ENCODE measurements at places on chromosomes 12 and 14. TPM values are rescaled to one million over a fixed set of nuclear protein-coding genes. Genes with fewer than 3 reads are reported as not detected.
A peak's percentile ranks its signal among the peaks of the same experiment; 100 is the strongest.

The CACNA2D4 gene
- 23.4 TPM for total RNA-seq

The REP15 gene
- not detected for total RNA-seq

The GPR65 gene
- total RNA-seq = 9.3 TPM

The SNAPC1 gene
- total RNA-seq = 4.1 TPM

The CISTR gene
- not detected for total RNA-seq

The TSPAN8 gene
- total RNA-seq = not detected

DNA sequence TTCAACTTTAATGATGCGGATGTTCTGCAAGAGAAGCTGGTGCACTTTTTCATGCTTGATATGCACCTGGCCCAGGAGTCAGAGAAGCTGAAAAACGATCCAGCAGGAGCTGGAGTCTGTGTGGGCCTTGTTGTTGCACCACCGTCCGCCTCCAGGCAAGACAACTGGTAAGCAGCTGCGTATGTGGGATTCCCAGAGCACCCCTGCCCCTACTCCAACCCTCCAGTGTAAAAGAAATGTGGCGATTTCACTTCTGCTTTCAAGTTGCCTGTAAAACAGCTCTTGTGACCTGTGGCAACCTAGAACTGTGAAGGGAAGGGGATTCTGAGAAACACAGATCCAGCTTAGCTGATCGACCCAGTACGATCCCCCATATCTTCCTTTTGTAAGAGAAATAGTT, 154.1 kb upstream of the PELI2 start:
- H3K36me3 ChIP-seq = no peaks in the 10 kb centered on the region
- H3K27ac ChIP-seq = no peak overlapping the region
- no peaks in the 10 kb centered on the region for H3K4me1 ChIP-seq
- no peak overlapping the region for H3K4me3 ChIP-seq
- H3K27me3 ChIP-seq = no peaks in the 10 kb centered on the region

DNA sequence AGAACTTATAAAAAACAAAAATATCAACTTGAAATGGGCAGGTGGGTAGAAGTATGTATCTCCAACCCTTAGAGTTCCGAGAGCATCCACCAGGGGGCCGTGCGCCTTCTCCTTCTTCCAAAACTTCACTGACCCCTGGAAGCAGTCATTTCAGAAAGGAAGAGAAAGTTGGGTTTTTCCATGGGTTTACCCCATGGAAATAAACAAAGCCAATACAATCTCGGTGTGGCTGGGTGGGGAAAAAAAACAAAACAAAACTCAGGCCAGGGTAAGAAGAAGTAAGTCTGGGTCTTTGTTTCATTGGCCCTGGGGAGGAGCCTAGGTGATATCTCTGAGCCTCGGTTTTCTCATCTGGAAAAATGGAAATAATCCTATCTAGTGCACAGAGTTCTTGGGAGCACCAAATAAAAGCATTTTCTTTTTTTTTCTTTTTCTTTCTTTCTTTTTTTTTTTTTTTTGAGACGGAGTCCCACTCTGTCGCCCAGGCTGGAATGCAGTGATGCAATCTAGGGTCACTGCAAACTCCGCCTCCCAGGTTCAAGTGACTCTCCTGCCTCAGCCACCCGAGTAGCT, 33.6 kb upstream of the HNF1A start:
- DNase-seq = peak; percentile 40
- no peaks in the 10 kb centered on the region for H3K27me3 ChIP-seq
- no peak overlapping the region for H3K27ac ChIP-seq
- no peaks in the 10 kb centered on the region for H3K4me1 ChIP-seq

GRCh38 chr12:10501030-10501429, 4.7 kb upstream of the EIF2S3B start:
- no peaks in the 10 kb centered on the region for H3K27me3 ChIP-seq
- H3K36me3 ChIP-seq = no peaks in the 10 kb centered on the region
- no peak for DNase-seq
- H3K27ac ChIP-seq = no peak overlapping the region
- no peaks in the 10 kb centered on the region for H3K4me1 ChIP-seq

DNA sequence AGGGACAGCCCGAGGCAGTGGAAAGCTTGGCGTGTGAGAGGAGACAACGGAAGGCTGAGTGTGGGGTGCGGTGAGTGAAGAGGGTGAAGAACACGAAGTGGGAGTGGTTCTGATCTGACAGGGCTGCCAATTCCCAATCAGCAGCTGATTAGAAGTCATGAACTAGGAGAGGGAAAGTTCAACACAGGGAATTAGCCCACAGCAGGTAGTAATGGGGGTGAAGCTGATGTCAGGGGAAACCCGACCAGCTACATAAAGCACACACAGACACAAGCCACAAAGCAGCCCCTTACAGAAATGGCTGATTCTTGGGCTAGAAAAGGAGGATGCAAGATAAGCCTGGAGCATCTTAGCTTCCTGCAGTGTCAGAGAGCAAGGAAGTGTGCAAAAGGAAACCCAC, 47.5 kb upstream of the TCL1A start:
- no peak overlapping the region for H3K27ac ChIP-seq
- no peak for DNase-seq
- no peak overlapping the region for H3K4me3 ChIP-seq
- H3K36me3 ChIP-seq = no peaks in the 10 kb centered on the region
- H3K27me3 ChIP-seq = no peaks in the 10 kb centered on the region

DNA sequence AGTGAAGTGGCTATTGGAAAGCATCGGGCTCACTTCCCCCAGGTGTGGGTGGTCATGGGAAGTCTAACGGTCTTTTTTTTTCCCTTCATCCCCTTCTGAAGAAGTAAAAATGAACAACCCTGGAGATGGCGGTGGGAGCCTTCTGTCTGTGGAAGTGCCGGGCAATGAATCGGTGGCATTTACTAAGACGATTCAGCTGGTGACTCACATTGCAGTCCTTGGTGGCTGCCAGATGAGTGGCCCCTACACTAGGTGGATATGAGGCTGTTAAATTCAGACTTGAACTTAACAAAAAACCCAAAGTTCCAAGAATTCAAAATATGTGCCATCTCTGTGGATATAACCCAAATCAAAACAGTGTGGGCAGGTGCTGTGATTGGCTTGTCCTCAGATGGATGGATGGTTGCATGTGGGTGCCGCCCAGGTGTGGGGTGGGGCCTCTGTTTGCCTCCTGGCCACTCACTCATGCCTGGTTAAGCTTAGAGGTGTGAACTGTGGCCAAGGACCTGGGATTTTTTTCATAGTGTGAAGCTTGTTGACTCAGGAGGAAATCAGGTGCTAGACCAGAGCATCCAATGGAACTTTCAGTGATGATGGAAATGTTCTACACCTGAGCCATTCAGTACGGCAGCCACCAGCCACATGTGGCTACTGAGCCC, 176.7 kb upstream of the NOS1 start:
- no peak for DNase-seq
- H3K4me3 ChIP-seq = no peak overlapping the region
- no peaks in the 10 kb centered on the region for H3K4me1 ChIP-seq

- no peaks in the 10 kb centered on the region for H3K36me3 ChIP-seq
- H3K27ac ChIP-seq = no peak overlapping the region
- no peak for DNase-seq
- H3K27me3 ChIP-seq = no peaks in the 10 kb centered on the region
- no peak overlapping the region for H3K4me3 ChIP-seq
Measured at GRCh38 chr12:78406828-78407227, 457.7 kb upstream of the SYT1 start.

- no peaks in the 10 kb centered on the region for H3K36me3 ChIP-seq
- no peak overlapping the region for H3K4me3 ChIP-seq
Measured at GRCh38 chr12:59186451-59186850, 266.1 kb upstream of the LRIG3 start.

- peaks cover 4% of the 10 kb centered on the region for H3K4me1 ChIP-seq
- DNase-seq = no peak
- H3K4me3 ChIP-seq = no peak overlapping the region
- no peaks in the 10 kb centered on the region for H3K27me3 ChIP-seq
- no peak overlapping the region for H3K27ac ChIP-seq
Measured at GRCh38 chr12:27336282-27336653, 3.6 kb downstream of the BMAL2 start.

DNA sequence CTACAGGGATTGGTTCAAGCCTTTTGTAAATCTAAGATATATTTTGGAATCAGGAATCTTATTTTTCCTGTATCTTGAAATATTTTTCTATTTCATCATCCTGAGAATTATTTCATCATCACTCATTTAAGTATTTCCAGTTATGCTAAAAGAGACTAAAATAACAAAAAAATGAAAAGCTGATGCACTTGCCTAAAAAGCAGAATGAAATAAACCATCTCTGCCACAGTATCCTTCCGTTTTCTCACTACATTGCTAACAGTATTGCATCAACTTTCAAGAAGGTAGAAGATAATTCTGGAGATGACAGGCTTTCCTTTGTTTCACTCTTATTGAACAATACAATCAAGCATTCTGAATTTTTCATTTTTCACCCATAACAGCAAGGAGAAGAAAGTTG, 31.1 kb upstream of the EIF5 start:
- no peak overlapping the region for H3K27ac ChIP-seq
- no peaks in the 10 kb centered on the region for H3K4me1 ChIP-seq
- H3K27me3 ChIP-seq = no peaks in the 10 kb centered on the region
- H3K4me3 ChIP-seq = no peak overlapping the region
- no peaks in the 10 kb centered on the region for H3K36me3 ChIP-seq

DNA sequence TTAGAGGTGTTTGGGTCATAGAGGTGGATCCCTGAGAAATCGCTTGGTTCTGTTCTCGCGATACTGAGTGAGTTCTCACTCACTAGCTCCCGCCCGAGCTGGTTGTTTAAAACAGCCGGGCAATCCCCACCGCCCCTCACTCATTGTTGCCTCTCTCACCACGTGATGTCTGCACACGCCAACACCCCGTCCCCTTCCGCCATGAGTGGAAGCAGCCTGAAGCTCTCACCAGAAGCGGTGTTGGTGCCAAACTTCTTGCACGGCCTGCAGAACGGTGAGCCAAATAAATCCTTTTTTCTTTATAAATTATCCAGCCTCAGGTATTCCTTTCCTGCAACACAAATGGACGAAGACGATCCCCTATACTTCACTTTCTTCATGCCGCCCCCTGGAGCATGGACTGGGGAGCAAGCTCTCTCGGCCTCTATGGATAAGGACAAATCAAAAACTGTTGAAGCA, 45.4 kb upstream of the CCND2 start:
- DNase-seq = no peak
- no peaks in the 10 kb centered on the region for H3K36me3 ChIP-seq
- no peak overlapping the region for H3K4me3 ChIP-seq
- H3K4me1 ChIP-seq = no peaks in the 10 kb centered on the region
- H3K27me3 ChIP-seq = no peaks in the 10 kb centered on the region
- H3K27ac ChIP-seq = no peak overlapping the region

DNA sequence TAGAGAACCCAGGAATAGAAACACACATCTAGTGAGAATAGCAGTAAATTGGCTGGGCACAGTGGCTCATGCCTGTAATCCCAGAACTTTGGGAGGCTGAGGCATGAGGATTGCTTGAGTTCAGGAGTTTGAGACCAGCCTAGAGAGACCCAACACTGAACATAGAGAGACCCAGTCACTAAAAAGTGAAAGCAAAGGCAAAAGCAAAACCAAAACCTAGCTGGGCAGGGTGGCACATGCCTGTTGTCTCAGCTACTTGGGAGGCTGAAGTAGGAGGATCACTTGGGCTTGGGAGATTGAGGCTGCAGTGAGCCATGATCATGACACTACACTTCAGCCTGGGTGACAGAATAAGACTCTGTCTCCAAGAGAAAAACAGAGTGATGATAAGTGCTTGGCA, 37.5 kb upstream of the MIS18BP1 start:
- H3K27me3 ChIP-seq = no peaks in the 10 kb centered on the region
- H3K4me3 ChIP-seq = no peak overlapping the region
- no peaks in the 10 kb centered on the region for H3K36me3 ChIP-seq
- H3K4me1 ChIP-seq = no peaks in the 10 kb centered on the region
- DNase-seq = no peak

DNA sequence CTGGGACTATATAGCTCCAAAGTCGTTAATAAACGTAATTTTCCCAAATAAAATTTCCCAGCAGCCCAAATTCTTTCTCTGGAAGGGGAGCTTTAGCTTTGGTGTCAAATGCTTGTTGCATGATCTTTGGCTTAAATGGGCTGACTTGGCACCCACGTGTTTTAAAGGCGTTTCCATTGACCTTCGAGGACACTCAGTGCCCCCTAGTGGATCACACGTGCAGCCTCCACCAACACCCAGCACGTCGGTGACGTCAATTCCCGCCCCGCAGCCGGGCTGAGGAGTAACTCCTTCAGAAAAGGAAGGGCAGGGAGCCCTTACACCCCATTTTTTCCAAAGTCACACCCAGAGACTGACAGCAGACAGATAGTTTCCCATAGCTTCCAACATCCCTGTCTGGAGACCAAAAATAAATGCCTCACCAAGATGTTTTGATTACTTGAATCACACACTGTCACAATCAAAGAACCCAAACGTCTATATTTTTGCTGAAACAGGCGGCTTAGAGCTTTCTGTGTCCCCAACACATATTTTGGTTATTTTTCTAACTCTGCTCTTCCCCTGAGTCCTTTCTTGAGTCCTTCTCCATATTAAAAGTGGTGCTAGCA, 707.9 kb downstream of the AACS start:
- H3K27ac ChIP-seq = no peak overlapping the region
- no peaks in the 10 kb centered on the region for H3K36me3 ChIP-seq
- no peaks in the 10 kb centered on the region for H3K27me3 ChIP-seq
- DNase-seq = no peak
- no peak overlapping the region for H3K4me3 ChIP-seq
- no peaks in the 10 kb centered on the region for H3K4me1 ChIP-seq

- H3K27ac ChIP-seq = no peak overlapping the region
- H3K36me3 ChIP-seq = peaks cover 13% of the 10 kb centered on the region
- no peak overlapping the region for H3K4me3 ChIP-seq
- no peaks in the 10 kb centered on the region for H3K27me3 ChIP-seq
- peaks cover 7% of the 10 kb centered on the region for H3K4me1 ChIP-seq
- DNase-seq = no peak
Measured at GRCh38 chr12:119672194-119672593, 4.3 kb downstream of the PRKAB1 start.

DNA sequence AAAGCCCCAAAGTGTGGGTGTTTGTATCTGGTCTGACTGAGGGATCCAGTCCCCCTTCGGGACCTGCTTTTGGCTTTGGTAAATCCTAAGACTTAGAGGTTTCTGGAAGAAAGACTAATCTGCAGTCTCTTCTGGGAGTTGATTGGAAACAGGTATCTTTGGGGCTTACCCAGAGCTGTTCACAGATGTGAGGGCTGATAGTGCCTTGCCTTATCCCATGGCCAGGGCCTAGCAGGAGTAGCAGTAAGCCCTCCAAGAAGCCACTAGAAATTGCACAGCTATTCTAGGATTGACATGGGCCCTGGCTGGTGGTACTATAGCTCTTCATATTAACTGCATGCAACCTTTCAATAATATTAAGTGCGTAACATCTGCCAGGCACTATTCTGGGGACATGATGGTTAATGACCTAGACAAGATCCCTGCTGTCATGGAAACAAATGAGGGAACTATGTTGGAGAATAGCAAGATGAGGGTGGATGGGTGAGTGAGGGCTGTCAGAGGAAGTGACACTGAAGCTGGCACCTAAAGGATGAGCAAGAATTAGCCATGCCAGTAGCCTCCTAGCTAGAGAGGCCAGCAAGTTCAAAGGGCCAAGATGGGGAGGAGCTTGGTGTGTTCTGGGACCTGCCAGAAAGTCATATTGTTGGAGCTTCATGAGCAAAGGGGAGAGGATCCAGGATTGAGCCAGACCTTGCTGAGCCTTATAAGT, 71.7 kb downstream of the CRADD start:
- H3K36me3 ChIP-seq = no peaks in the 10 kb centered on the region
- no peaks in the 10 kb centered on the region for H3K27me3 ChIP-seq
- H3K27ac ChIP-seq = no peak overlapping the region
- H3K4me1 ChIP-seq = no peaks in the 10 kb centered on the region
- DNase-seq = no peak

- H3K36me3 ChIP-seq = no peaks in the 10 kb centered on the region
- no peak overlapping the region for H3K4me3 ChIP-seq
- no peaks in the 10 kb centered on the region for H3K4me1 ChIP-seq
Measured at GRCh38 chr12:107607464-107608392, 77.9 kb upstream of the PWP1 start.
